Suppressor macrophage treated with lipopolysaccharide for 4 hours (primary cell): ENCODE measurements at places on chromosomes 3 and 15.

DNA sequence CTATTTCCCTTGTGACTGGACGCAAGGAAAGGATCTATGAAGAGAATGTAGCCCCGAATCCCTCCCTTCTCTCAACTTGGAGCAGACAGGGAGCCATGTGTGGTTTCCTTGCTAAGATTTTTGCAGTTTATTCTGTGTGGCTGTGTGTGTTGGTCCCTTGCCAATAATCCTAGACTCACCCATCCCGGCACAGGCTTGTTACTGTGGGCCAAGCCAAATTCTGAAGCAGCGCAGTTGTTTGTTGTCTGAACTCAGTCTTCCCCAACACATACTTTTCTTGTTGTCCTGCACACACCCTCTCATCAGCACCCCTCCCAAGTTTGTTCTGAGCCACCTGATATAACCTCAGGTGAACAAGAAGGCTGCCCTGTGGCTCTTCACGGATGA lies 193.3 kb upstream of the CTDSPL start:
- DNase-seq: no peak

GRCh38 chr15:70268698-70269251 lies 171.1 kb upstream of the TLE3 start:
- no peak for DNase-seq

GRCh38 chr3:194313560-194314387 lies 37.4 kb downstream of the CPN2 start:
- no peak for DNase-seq

DNA sequence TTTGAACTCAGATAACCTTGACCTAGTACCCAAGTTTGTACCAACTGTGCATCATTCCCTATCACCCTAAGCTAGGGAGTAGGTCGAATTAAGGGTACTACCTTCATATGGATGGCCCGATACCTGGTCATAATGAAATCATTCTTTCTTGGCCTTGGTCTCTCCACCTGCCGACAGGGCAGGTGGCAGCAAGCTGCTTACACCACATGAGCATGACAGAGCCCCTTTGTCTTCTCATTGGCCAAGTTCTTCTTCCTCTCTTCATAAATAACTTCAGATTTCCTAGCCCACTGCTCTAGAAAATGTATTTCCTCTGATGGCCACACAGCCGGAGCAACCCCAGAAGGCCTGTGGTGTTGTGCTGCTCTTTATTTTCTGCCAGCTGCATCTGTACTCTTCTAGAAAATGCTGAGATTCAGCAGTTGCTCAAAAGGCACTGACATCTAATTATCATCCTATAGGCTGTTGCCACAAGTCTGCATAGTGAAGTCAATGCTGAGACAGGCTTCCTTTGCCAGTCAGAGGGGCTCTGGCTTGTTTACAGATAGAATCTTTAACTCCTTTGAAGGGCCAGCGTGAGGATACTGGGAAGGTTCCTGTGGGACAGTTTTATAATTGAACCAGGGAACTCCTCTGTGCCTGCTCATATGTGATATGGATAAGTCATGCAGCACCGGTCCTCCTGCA lies 304.2 kb downstream of the PTPRG start:
- DNase-seq: no peak

GRCh38 chr3:142447301-142447851 lies 461 bp downstream of the XRN1 start:
- DNase-seq: peak; percentile 68

DNA sequence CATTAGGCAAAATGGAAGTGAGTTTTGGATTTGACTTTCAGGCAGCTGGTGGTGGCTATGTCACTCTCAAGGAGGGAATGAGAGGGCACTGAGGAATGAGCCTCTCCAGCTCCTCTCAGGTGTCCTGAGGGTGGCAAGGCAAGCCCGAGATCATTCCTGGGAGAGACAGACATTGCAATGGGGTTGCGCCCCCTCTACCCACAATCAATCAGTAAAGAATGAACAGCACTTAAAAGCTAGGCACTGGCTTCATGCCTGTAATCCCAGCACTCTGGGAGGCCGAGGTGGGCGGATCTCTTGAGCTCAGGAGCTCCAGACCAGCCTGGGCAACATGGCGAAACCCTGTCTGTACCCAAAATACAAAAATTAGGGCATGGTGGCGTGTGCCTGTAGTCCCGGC lies 14.1 kb upstream of the SHF start:
- no peak for DNase-seq

- no peak for DNase-seq
These were observed 183.7 kb upstream of the NR2E3 start for GRCh38 chr15:71626596-71627088.

DNA sequence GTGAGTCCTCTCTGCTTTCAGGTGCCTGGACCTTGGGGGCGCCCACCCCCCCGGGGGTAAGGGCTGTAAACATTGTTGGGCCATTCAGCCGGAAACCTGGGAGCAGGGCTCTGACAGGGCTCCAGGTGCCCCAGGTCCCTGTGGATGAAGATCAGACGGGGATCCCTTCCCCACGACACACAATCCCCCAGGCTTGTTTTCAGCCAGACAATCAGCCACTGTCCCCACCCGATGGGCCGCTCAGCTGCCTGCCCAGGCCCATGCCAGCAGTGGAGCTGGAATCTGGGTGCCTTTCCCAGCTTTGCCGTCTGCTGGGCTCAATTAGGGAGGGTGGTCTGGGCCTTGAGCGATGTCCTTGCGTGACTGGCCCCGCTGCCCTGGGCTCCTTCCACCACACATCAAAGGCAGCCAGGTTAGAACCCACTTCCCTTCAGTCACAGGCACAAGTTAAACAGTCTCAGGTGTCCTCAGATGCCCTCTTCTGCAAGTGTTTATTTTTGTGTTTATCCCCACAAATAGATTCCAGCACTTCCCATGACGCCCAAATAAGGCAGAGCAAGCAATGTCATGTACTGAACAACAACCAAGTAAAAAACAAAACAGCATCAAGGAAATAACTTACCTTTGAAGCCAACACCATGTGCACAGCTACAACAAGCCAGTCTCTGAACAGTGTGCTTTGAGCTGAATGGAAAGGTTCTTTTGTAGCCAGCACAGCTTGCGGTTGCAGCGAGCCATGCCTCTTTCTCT lies 77.0 kb upstream of the ALDH1A3 start:
- no peak for DNase-seq

GRCh38 chr15:100753503-100753902 lies 126.1 kb upstream of the ALDH1A3 start:
- DNase-seq: no peak

- no peak for DNase-seq
These were observed 189.4 kb downstream of the WNT5A start for GRCh38 chr3:55297706-55298105.

- DNase-seq: no peak
These were observed 473.9 kb upstream of the PPP2R3A start for GRCh38 chr3:135491491-135492205.

DNA sequence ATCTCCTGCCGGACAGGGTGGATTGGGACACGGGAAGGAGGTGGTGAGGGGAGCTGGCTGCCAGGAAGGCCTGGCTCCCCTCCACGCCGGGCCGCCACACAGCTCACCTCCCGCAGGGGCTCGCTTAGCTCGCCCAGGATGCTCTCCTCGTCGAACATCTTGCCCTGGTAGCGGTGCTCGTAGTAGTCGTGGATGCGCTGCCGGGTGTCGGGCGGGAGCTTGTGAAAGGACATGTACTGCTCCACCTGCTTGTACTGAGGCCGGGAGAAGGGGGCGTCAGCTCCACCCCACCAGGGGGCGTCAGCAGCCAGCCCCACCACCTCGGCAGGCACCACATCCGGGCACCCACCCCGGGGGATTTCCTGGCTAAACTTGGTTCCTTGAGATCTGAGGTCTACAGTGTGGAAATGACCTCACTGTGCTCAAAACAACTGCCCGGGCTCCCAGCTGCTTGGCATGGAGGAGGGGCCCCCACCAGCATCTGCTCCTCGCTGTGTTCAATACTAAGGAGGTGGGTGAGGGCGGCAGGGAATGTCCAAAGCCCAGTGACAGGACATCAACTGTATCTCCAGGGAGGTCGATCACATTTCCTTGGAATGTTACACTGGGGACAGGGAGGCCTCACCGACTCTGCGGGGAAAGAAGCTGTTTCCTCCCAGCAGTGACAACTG lies 43.4 kb downstream of the HCN4 start:
- peak; percentile 7 for DNase-seq

DNA sequence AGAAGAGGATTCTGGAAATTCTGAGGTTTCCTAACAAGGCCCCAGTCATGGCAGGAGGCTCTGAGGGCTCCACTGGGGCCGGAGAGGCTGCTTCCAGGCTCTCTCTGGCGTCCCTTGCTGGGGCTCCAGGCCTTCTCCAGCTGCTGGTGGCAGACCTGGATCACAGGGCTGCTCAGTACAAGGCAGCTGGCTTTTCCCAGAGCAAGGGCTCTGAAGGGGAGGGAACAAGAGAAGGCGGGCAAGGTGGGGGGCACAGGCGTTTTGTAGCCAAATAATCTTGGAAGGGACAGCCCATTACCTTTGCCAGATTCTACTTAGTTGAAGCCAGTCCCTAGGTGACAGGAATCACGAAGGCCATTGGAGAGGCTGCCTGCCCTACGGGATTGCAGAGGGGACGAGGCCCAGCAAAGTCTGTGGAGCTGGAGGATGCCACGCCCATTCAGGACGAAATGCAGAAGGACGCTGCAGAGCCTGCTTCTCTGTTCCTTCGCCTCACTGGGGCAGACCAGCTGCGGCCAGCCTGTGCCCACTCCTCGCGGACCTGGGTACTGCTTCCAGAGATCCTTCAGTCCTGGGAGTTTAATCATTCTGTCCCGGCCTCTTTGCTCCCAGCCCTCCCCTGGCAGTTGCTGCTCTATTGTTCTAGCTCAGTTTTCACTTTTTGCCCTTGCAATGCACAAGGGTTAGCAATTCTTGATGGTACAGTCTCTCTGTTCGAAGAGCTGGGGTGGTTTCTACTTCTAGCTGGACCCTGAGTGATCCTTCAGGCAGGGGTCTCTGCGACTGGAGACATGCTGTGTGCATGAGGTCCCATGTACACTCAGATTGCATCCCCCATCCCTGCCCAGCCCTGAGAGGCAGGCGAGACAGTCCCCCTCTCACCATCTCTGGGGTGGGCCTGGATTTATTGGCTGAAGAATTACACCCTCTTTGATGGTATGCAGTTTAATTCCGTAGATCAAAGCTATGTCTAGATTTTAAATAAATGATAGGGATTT lies 149.3 kb upstream of the MEF2A start:
- DNase-seq: no peak

DNA sequence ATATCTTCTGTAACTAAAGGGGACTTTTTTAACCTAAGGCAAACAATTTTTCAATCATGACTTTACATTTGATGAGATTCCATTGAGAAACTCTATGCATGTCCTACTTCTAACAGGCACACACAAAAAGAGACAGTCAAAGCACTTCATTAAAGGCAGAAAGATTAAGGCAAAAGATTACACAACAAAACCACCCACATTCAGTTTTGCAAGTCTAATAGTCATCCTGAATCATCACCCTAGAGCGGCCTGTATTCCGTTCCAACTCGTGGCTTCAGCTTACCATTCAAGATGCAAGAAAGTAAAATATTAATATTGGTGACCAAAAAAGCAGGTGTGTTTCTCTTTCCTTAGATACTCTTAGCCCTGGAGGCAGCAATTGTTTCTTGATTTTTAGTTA lies 205.9 kb downstream of the P3H2 start:
- DNase-seq: peak; percentile 56

GRCh38 chr3:46576879-46577278 lies 10.8 kb upstream of the LRRC2 start:
- DNase-seq: no peak

DNA sequence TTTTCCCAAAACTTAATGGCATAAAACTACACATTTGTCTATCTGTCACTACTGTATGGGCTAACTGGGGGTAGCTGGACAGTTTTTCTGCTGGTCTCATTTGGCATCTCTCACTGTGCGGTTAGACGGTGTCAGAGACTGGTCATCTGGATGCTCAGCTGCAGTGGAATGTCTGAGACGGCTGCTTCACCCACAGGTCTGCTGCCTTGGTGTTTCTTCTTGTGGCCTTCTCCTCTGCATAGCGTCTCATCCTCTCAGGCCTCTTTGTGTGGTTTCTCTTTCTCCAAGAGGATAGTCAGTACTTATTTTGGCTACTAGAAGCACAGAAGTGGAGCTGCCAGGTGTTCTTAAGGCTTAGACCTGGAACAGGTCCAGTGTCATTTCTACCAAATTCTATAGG lies 35.9 kb upstream of the GOLGA6L9 start:
- no peak for DNase-seq

DNA sequence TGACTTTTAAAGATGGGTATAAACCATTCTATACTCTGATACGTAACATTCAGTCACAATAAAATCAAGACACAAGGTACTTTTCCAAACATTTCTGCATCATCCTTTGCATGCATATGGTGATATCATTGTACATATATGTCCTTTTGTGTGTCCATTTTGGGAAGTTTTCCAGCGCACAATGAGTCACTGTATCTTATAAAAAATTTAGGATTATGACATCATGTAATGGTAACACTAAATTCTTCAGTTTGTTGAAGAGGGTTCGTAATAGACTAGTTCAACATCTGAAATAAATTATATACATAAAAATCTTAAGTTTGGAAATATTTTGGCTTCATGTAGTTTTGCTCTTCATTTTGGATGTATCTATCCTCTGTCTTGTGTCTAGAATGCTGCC lies 480.9 kb downstream of the ROBO1 start:
- no peak for DNase-seq

GRCh38 chr15:22810853-22811338 lies 24.5 kb downstream of the NIPA1 start:
- no peak for DNase-seq

DNA sequence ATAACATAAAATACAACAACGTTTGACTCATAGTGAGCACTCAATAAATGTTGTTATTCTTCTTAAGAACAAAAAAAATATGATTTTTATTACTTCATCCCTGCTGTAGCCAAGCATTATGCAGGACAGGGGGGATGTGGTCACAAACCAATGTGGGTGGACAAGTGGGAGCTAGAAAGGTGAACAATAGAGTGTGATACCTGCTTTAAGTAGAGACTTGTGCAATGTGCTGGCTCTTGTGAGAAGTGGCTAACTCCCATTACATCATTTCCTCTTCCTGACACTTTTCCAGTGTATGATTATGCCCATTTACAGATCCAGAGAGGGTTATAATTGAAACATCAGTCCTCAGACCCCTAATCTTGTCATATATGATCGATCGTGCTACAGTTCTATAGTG lies 193.6 kb downstream of the UBE2E2 start:
- no peak for DNase-seq

DNA sequence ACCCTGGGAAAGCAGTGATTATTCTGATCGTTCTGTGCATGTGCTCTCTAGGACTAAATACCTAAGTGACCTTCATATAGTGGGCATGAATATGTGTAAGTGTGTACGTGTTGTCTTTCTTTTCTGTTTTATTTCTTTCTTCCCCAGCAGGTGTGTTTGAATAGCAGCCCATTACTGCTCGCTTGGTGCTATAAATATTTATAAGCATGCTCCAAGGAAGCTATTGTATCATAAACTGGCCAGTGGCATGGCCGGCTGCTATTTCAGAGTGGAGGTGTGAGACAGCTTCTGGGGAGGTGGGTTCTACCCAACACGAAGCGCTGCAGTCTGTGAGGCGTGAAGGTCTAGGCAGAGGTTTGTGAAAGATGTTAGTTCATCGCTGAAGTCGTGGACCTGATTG lies 641.8 kb downstream of the NTRK3 start:
- DNase-seq: no peak

- DNase-seq: no peak
These were observed 13.6 kb downstream of the SCN11A start for GRCh38 chr3:39038165-39038564.
